ENCODE measurements at places on chromosomes 7 and 10.

GRCh38 chr10:121102706-121103105 is 251.5 kb downstream of the WDR11 start:
- DNase-seq, result no peak

- DNase-seq, result no peak
Observed at GRCh38 chr10:97456686-97457065, 10.7 kb downstream of the ZDHHC16 start.

DNA sequence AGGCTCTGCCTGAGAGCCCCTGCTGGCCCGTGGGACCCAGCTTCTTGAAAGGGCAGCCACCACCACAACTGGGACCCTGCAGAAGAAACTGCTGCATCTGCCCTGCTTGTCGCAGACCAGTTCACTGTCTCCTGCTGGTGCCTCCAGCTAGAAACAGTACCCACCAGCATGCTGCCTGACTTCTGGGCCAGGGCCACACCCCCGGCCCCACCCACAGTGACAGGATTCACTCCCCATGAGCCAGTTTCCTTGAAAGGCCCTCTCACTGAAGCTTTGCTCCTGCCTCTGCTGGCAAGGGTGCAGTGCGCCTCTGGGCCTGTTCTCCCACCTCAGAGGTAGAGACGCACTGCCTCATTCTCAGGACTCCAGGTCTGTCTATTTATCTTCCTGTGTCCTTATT is 32.4 kb downstream of the ANXA11 start:
- DNase-seq, result no peak

DNA sequence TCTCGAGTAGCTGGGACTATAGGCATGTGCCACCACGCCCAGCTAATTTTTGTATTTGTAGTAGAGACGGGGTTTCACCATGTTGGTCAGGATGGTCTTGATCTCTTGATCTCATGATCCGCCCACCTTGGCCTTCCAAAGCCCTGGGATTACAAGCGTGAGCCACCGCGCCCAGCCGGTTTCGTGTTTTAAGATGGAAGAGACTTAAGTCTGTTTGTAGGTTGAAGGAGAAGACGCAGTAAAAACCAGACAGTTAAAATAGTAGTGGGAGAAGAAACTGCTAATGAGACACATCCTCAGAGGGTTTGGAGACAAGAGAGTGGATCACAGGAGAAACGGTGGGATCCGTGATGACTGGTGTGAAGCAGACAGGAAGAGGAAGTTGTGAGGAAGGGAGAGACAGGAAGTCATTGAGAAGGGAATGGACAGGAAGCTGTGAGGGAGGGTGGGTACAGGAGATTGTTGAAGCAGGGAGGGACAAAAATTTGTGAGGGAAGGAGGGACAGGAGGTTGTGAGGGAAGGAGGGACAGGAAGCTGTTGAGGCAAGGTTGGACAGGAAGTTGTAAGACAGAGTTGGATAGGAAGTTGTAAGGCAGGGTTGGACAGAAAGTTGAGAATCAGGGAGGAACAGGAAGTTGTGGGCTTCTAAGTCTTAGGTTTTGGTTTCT is 115.5 kb downstream of the WDFY4 start:
- no peak for DNase-seq

GRCh38 chr10:1158066-1158465 is 101.9 kb downstream of the WDR37 start:
- no peak for DNase-seq

DNA sequence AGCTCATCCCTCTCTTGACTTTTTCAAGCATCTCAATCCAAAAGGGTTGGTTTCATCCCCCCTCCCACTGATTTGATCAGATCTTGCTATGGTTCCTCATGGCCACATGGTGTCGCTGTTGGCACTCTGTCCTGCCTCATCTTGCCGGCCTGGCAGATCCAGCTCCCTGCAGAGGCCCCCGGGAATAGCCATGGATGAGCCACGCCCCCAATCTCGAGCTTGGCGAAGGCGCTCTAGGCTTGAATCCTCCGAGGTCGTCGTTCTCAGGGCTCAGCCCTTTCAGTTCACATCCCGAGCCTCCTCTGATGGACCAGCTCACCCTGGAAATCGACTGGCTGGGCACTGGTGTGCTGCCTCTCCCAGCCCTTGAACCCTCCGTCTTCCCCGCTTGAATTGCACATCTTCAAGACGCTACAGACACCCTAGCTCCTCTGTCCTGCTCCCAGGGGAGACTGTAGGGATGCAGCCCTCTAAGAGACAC is 628.7 kb downstream of the TYW1 start:
- DNase-seq, result peak; percentile 56

- no peak for DNase-seq
Observed at GRCh38 chr10:110074758-110075671, 67.2 kb downstream of the ADD3 start.

DNA sequence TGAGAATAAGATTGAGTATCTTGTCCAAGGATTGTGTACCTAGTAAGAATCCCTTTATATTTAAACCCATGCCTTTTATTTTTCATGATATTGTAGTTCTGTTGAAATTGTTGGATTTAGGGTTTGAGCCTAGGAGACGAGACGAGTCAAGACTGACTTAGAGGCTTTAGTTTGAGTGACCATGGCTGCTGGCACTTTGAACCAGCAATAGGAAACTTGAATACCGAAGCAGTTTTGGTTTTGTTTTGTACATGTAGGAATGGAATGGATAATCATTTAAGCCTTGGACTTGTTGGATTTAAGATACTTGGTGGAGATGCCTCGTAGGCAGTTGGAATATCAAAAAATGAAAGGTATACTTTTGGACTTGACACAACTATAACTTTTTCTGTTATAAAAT is 229.0 kb downstream of the BICC1 start:
- no peak for DNase-seq

GRCh38 chr10:12432402-12433189 is 83.2 kb downstream of the CAMK1D start:
- no peak for DNase-seq

DNA sequence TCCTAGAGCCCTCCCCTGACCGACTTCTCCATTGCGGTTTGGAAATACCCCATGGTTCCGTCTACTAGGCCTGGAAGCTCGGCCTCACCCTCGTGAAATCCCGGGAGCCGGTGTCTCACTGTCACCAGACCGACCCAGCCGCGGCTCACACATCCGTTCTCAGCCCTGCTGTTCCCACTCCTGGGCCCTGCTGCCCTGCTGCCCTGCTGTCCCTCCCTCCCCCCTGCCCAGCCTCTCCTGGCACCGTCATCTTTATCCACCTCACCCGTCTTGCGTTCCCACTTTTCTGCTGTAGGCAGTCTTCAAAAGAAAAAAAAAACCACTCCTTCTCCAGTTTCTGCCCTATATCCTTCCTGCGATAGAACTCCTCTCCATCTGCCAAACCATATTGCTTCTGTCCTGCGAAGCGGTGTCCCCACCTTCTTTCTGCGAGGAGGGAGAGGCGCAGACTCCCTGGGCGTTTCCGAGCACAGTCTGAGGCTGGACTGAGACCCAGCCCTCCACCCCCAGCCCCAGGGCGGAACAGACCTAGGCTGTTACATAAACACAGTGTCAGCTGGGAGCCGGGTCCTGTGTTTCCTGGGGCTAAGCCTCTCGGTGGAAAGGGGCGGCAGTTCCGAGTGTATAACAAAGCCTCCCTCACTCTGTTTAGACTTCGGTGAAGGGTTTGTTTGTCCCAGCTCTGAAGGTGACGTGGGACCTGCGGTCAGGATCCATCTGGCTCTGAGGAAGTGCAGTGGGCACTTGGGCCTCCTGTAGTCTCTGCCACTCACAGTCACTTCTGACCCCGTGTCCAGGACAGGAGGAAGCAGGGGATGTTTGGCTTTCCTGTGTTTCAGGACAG is 2.8 kb downstream of the AGAP3 start:
- peak; percentile 10 for DNase-seq

DNA sequence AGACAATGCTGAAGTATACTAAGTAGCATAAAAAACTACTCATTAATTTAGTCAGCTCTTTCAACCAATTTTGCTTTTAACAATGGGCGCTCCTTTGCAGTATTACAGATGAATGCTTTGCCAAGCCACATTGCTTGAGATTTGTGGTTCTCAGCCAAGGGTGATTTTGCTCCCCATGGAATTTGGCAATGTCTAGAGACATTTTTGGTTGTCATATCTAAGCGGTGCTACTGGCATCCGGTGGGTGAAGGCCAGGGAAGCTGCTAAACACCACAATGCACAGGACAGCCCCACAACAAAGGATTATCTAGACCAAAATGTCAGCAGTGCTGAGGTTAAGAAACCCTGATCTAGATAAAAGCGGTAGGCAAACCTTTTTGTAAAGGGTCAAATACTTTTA is 112.0 kb downstream of the UBE2H start:
- no peak for DNase-seq

GRCh38 chr7:155754165-155754564 is 58.1 kb downstream of the SHH start:
- DNase-seq, result no peak

DNA sequence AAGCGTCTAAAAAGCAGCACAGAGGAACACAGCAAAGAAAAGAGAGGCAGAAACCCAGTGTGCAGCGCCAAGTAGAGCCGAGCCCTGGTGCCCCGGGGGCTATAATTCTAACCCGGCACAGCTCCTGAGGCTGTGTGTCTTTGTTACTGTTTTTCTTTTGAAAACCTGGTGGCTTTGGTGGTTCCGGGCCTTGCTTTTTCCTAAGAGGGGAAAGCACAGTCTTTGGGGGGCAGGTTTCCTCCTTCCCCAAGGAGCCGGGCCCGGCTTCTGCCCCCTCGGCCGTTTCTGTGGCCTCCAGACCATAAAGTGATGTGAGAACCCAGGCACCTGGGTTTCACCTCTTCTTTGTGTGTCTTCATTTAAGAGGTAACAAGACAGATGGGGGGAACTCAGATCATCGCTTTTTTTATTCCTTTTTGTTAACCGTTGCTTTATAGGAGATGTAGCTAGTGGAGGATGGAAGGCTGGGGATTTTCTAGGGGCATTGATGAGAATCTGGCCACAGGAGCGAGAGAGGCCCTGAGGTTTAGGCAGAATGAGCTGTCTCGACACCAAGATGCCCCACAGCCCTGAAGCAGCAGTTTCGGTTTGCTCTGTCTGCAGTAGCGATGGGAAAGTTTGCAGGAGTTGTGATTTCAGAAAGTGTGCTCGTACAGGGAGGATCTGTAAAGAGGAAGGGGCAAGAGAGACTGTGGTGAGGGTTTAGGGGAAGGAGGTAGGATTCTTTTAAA is 367.8 kb upstream of the GALNT17 start:
- no peak for DNase-seq

DNA sequence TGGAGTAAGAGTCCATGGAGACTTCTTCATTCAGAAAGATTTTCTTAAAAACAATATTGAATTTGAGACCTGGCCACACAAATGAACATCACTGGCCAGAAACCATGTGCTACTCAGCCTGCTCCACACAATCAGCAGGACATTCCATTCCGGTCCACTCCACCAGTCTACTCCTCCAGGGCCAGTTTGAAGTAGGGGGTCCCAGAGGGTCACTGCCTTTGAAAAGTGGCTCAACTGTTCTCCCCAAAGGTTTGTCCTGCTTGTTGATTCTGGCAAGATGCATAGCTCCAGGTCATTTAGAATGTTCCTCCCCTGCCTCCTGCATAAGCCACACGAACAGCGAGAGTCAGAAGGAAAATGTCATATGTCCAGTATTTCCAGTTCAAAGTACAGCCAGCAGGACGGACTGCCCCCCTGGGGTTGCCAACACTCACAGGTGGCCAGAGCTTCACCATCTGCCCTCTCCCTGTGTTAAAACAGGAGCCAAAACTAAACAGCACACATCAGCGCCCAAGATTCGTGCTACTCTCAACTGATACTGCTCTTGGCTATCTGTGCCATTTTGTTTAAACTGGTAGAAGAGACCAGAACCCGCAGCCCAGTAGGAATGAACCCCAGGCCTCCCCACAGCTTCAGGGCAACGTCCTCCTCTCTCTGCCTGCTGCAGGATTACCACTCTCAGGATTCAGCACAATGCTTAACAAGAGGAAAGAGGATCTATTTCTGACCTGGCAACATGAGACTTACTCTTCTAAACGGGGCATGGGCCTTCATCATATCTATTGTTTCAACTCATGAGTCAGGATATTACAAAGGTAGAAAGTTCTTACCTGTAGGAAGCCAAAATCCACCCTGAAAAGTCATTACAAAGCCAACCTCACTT is 11.3 kb downstream of the GRB10 start:
- no peak for DNase-seq

- no peak for DNase-seq
Observed at GRCh38 chr10:64396105-64396708, 875.0 kb downstream of the REEP3 start.

GRCh38 chr10:127296696-127297095 is 100.3 kb upstream of the INSYN2A start:
- no peak for DNase-seq

DNA sequence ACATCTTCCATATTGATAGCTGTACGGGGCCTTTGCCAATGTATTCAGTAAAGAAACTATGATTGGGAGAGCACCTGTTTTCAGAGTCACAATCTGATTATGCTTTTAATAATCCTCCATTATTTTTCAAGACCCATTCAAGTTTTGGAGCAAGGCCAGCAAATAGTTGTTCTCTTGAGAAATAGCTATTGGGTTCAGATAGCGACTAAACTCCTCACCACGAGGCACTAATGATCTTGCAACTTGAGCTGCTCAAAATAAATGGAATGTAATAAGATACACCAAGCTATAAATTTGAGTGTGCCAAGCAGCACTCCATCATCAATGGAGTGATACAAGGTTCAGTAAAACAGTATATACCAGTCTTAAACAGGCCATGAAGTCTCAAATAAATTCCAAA is 7.4 kb upstream of the MALRD1 start:
- DNase-seq, result no peak

- peak; percentile 61 for DNase-seq
Observed at GRCh38 chr7:31051598-31052486, at the start of gene ADCYAP1R1. TSS of gene ADCYAP1R1 (plus strand) at chr7:31052308. CDS start at chr7:31063265, 10,957 bp downstream.

DNA sequence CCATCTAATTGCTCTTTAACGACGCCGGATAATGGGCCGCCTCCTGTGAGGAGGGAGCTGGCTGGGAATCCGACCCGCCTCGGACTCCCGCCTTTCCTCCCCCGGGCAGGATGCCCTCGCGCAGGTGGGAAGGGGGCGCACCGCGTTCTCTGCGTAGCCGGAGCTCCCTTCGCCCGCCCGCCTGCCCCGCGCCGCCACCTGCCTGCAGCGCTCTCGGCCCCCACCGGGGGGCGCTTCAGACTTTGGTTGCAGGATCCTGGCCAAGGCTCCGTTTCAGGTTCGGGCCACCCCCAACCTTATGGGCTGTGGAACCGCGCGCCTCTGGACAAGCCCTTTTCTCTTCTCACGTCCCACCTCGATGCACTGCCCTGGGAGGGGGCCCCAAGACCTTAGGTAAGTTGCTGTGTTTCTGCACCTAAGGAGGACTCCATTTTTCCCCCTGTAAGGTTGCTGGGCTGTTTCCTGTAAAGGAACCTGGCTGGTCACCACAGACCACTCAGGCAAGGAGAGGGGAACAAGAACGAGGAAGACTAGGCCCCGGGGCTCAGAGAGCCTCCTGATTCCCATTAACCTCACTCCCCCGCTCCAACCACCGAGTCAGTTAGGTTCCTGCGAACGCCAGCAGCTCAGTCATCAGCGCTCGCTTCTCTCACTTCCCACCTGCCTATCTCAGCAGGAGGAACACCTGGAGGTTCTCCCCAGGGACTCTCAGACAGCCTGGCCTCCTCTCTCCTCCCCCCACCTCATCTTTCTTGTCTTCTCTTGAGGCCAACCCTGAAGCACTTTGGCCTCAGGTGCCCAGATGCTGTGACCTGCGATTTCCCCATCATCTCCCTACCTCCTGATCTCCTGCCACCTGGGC is 11.3 kb upstream of the KAZALD1 start:
- DNase-seq, result no peak
